T follicular helper cell (primary cell): ENCODE measurements at places on chromosomes 6 and 20.

- no peak for DNase-seq
Measured at GRCh38 chr6:100296810-100297544, 167.7 kb downstream of the SIM1 start.

- DNase-seq = no peak
Measured at GRCh38 chr6:134516582-134516981, 198.7 kb upstream of the SGK1 start.

DNA sequence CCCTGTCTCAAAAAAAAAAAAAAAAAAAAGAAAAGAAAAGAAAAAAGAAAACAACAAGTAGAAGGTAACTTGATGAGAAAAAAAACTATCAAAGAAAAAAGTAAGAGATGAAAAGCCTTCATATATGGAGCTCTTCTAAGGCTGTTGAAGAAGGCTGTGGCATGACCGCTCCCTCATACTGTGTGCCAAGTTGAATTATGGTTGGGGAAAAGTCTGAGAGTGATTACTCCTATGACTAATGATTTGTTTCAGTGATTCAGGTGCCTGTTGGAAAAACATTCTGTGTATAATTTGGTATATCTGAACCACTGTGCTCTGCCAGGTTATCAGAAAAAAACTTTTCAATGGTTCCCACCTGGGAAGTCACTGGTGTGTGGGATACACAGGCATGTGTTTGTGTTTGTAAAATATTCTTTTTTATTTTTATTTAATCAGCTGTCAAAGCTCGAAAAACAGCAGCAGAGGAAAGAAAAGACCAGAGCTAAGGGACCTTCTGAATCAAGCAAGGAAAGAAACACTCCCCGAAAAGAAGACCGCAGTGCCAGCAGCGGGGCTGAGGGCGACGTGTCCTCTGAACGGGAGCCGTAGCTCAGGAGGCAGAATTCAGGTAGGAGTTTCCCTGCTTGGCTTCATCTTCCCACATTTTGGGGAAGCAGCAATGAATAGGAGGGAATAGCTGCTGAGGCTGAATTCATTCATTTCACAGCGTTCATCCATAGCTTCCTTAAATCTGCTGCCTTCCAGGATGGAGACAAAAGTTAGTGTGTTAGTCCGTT lies 69.7 kb upstream of the SCP2D1 start:
- DNase-seq = no peak

- DNase-seq = no peak
Measured at GRCh38 chr6:70735513-70735912, 67.8 kb downstream of the SMAP1 start.

- DNase-seq = no peak
Measured at GRCh38 chr6:51929934-51930574, 157.4 kb downstream of the PKHD1 start.

DNA sequence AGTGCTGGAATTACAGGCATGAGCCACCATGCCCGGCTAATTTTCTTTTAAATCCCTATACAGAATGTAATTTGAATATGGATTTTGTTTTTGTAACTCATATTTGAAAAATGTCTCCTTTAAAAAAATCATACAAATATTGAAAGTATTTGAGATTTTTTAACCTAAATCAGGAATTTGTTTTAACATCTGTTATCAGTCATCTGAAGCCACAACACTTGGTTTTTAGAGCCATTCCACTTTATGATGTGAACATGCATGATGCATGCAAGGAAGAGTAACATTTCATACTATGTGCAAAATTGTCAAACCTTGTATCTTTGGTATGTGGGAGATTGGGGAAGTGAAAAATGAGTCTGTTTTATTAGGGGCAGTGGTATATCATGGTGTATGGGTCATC lies 124.5 kb upstream of the AHI1 start:
- no peak for DNase-seq

- DNase-seq = no peak
Measured at GRCh38 chr6:44007818-44008621, 119.2 kb downstream of the MRPL14 start.

GRCh38 chr20:16569246-16570153 lies 3.7 kb downstream of the KIF16B start:
- no peak for DNase-seq

DNA sequence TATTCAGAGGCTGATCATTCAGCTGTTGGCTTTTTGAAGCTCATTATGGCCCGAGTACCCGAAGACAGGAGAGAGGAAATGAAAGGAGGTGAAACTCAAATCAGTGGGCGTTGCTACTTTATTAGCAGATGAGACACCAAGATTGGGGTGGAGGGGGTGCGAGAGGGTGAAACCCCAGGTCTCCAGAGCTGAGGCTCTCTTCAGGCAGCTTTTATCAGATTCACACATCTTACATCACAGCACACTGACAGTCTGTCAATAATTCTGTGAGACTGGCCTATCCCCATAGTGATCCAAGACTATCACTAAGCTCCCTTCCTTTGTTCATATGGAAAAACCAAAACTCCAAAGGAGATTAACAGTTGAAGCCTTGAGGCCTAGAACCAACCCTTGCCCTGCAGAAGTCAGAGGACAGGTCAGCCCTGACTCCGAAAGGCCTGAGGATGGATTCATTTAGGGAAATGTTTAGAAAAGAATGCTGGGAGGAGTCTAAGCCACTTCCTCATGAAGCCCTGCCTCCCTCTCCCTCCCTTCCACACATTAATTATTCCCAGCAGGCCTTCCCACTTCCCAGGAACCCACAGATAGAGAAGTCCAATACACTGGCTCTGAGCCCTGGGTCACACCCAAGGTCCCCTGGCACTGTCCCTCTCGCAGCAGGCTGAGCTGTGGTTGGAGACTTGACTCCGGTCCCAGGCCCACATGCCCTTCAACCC lies 23.2 kb downstream of the TRERF1 start:
- DNase-seq = no peak

- DNase-seq = no peak
Measured at GRCh38 chr6:27847706-27848105, 64.5 kb downstream of the OR2B2 start.

DNA sequence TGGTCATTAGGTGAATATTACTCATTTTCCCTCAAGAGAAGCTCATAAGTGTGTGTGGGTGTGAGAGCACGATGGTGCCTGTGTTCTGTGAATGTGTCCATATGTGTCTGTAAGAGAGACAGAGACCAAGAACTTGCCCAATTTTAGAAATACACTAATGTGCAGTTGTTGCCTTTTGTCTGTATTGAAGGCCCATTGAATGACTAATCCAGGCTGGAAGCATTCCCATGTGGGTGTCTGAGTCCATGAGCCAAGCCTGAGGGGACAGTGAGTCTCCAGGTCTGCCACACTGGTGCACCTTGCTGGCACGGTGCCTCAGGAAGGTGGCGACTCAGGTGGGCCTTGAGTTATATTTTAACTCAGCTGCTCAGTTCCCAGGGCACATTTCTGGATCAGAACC lies 25.5 kb upstream of the ASXL1 start:
- no peak for DNase-seq
